Neural progenitor cell (in vitro differentiated cells): ENCODE measurements at places on chromosomes 5 and 9. TPM values are rescaled to one million over a fixed set of nuclear protein-coding genes. Genes with fewer than 3 reads are reported as not detected.

ZFR gene
- 108 and 131 TPM in 2 replicates for total RNA-seq

SVEP1 gene
- total RNA-seq, result 0.56 and 0.74 TPM in 2 replicates

ZNG1C gene
- 27.6 and 35.8 TPM in 2 replicates for total RNA-seq

SCGB3A2 gene
- not detected in 2 replicates for total RNA-seq

CLIC3 gene
- total RNA-seq, result not detected in 2 replicates

CLTA gene
- total RNA-seq, result 199 and 203 TPM in 2 replicates

PCDH12 gene
- total RNA-seq, result not detected in 2 replicates

ZFP2 gene
- 6.8 and 14.5 TPM in 2 replicates for total RNA-seq

FXN gene
- 23.2 and 24.8 TPM in 2 replicates for total RNA-seq

LHX3 gene
- not detected in 2 replicates for total RNA-seq

ORM1 gene
- 1.5 TPM in 1 of 2 replicates, not detected in the other for total RNA-seq

OTULINL gene
- 4.9 and 10.6 TPM in 2 replicates for total RNA-seq

RANBP17 gene
- total RNA-seq, result 38.7 and 49.7 TPM in 2 replicates

BTNL3 gene
- total RNA-seq, result 0.34 TPM in 1 of 2 replicates, not detected in the other

DNA sequence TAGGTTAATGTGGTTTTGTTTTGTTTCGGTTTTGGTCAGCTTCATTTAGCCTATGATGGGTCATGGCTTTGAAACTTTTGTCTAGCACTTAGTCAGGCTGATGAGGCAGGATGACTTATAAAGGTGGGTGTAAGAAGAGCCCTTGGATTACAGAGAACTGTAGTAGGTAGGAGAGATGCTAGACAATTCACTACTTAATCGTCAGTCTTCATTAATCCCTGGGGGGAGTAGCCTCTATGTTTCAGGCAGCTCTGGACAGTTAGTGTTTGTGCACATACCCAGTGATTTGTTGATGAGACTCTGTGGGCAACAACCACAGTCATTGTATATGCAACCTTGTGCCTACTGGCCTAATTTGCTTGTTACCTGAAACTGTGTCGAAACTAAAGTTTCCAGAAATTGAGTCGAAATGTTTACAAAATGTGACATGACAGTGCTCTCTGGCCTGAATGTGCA is 113.3 kb downstream of the MTREX start:
- H3K4me3 ChIP-seq, result no peak overlapping the region
- H3K4me1 ChIP-seq, result no peaks in the 10 kb centered on the region
- H3K27ac ChIP-seq, result no peak overlapping the region
- no peaks in the 10 kb centered on the region for H3K36me3 ChIP-seq
- no peaks in the 10 kb centered on the region for H3K27me3 ChIP-seq

DNA sequence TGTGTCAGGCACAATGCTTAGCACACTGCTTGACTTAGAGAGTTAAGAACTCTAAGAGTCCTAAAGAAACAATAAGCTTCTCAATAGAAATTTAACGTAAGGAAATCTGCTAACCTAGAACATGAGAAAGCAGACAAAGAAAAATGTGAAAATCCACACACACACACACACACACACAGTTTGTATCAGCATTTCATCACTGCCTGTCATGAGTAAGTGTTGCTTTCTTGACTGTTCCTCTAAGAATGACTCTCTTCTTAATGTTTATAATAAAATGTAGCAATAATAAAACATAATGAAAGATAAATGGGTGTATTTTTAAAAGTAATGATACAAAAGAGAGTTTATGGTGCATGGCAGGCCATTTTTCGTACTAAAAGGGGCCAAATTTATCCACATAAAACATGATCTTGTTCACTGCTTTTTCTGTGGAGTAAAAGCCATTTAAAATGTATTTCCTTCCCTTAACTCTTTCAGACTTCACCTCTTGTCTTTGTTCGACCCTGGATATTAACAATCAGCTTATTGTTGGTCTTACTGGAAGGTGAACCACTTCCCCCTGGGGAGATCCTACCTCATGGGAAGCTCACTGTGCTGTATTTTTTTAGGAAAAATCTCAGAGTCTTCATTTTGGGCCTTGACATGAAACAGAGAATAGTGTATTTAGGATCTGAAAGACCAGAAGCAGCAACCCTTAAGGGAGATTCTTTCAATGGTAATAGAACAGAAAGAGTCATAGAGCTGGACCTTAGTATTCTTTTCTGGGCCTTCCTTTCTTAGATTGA is 107.3 kb upstream of the ANKRD55 start:
- DNase-seq, result no peak
- no peak overlapping the region for H3K27ac ChIP-seq
- H3K36me3 ChIP-seq, result no peaks in the 10 kb centered on the region

GRCh38 chr5:75666801-75667200 is 50.4 kb downstream of the POC5 start:
- no peak overlapping the region for H3K4me3 ChIP-seq
- no peaks in the 10 kb centered on the region for H3K27me3 ChIP-seq
- H3K36me3 ChIP-seq, result no peaks in the 10 kb centered on the region
- peak; percentile 32 for DNase-seq
- H3K4me1 ChIP-seq, result peaks cover 35% of the 10 kb centered on the region

DNA sequence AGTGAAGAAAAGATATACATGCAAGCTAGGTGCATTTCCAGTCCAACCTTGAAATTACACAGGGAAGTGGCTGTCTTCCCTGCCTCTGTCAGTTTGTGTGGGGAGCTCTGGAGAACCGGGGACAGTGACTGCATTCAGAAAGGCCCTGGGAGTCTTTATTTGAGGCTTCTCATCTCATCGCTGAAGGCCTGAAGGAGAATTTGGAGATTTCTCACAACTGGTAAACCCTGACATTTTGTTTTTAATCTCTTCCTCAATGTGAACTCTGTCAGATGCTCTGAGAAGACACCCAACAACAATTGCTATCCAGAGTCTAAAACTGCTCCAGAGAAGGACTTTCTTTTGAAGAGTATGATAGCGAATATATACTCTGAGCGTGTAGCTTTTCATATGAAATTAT is 33.0 kb downstream of the MACIR start:
- no peaks in the 10 kb centered on the region for H3K4me1 ChIP-seq
- H3K27ac ChIP-seq, result no peak overlapping the region
- no peaks in the 10 kb centered on the region for H3K27me3 ChIP-seq
- no peaks in the 10 kb centered on the region for H3K36me3 ChIP-seq
- H3K4me3 ChIP-seq, result no peak overlapping the region

GRCh38 chr5:8729437-8729836 is 816.4 kb downstream of the SEMA5A start:
- H3K27ac ChIP-seq, result no peak overlapping the region
- no peaks in the 10 kb centered on the region for H3K27me3 ChIP-seq
- H3K4me3 ChIP-seq, result no peak overlapping the region
- no peak for DNase-seq
- no peaks in the 10 kb centered on the region for H3K36me3 ChIP-seq

- H3K27ac ChIP-seq, result no peak overlapping the region
- H3K36me3 ChIP-seq, result no peaks in the 10 kb centered on the region
- peaks cover 60% of the 10 kb centered on the region for H3K4me1 ChIP-seq
- H3K4me3 ChIP-seq, result peak overlapping the region; percentile 11
- no peaks in the 10 kb centered on the region for H3K27me3 ChIP-seq
Observed at GRCh38 chr5:174532455-174533453, 191.6 kb upstream of the MSX2 start.

GRCh38 chr5:56211298-56211865 is 21.7 kb downstream of the ANKRD55 start:
- H3K27me3 ChIP-seq, result no peaks in the 10 kb centered on the region

- no peak overlapping the region for H3K4me3 ChIP-seq
- no peaks in the 10 kb centered on the region for H3K36me3 ChIP-seq
- no peak overlapping the region for H3K27ac ChIP-seq
- H3K4me1 ChIP-seq, result no peaks in the 10 kb centered on the region
- no peak for DNase-seq
Observed at GRCh38 chr5:113776832-113777525, 263.5 kb downstream of the YTHDC2 start.

DNA sequence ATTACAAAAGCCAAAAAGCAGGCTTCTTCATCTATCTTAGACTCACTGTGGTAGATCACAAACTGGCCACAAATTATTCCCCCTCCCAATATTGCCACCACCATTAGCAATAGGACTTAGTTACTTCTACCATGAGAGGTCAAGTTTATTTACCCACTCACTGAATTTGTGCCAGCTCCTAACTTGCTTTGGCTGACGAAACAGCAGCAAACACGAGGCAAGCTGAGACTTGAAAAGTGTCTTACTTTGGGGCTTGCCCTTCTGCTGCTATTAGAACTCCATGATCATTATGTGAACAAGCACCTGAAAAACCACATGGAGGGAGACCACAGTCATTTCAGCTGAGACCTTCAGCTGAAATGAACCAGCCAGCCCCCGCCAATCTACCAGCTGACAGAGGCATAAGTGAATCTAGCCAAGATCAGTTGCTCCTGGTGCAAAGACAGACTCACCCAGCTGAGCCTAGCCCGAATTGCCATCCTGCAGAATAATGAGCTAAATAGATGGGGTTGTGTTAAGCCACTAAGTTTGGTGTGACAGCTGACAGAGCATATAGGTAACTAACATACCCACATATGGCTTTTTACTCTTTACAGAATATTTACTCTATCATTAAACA is 5.7 kb downstream of the WDR41 start:
- no peak overlapping the region for H3K27ac ChIP-seq
- no peak overlapping the region for H3K4me3 ChIP-seq
- no peak for DNase-seq

DNA sequence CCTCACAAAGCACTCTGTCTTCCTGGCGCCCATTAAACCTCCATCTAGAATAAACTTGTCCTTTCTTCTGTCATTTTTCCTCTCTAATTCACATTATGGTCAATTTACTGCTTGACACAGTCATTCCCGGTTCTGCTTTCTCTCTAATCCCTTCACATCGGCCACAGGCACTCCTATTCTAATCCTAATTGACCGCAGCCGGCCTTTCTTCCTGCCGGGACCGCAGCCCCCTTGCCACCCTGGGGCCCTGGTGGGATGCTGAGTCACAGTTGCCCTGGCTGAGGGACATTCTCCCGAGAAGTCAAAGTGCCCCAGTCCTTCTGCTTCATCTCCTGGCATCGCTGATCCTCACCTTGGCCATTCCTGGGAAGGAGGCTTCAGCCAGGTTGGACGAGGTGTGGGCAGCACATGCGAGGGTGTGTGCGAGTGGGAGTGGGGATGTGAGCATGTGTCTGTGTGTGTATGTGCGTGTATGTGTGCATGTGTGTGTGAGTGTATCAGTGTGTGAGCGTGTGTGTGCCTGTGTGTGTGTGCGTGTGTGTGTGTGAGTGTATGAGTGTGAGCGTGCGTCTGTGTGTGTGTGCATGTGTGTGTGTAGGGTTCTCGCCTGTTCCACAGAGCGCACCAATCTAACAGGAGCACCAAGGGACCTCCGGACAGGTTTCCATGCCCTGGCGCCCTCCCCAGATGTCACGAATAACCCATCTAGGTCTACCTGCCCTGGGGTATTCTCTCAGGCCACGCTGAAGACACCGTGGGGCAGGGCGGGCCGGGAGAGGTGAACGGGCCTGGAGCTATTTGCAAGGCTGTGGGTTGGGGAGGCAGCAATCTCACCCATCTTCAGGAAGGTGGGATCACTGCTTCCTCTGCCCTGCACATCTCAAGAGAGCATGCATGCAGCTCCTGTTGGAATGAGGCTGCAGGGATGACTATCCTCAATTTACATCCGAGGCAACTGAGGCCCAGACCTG is 191.2 kb downstream of the PAX5 start:
- peak; percentile 61 for DNase-seq
- H3K4me1 ChIP-seq, result peaks cover 20% of the 10 kb centered on the region
- H3K27ac ChIP-seq, result no peak overlapping the region
- H3K4me3 ChIP-seq, result no peak overlapping the region

GRCh38 chr5:173334808-173335207 is 6.6 kb upstream of the STC2 start:
- no peak for DNase-seq
- H3K27me3 ChIP-seq, result peaks cover 12% of the 10 kb centered on the region
- H3K36me3 ChIP-seq, result no peaks in the 10 kb centered on the region
- peaks cover 16% of the 10 kb centered on the region for H3K4me1 ChIP-seq
- no peak overlapping the region for H3K27ac ChIP-seq

GRCh38 chr5:73994963-73995362 is 369.0 kb downstream of the ARHGEF28 start:
- no peak overlapping the region for H3K4me3 ChIP-seq
- H3K27ac ChIP-seq, result no peak overlapping the region
- H3K4me1 ChIP-seq, result peaks cover 13% of the 10 kb centered on the region
- no peaks in the 10 kb centered on the region for H3K36me3 ChIP-seq
- no peak for DNase-seq

GRCh38 chr9:126611592-126612325 is 2.0 kb upstream of the LMX1B start:
- peak overlapping the region; percentile 40 for H3K4me3 ChIP-seq
- no peak overlapping the region for H3K27ac ChIP-seq
- DNase-seq, result peak; percentile 94
- no peaks in the 10 kb centered on the region for H3K36me3 ChIP-seq

GRCh38 chr9:2494562-2494961 is 127.0 kb upstream of the VLDLR start:
- no peak for DNase-seq
- H3K27me3 ChIP-seq, result no peaks in the 10 kb centered on the region
- no peaks in the 10 kb centered on the region for H3K36me3 ChIP-seq
- no peak overlapping the region for H3K4me3 ChIP-seq
- H3K27ac ChIP-seq, result no peak overlapping the region

GRCh38 chr5:140964356-140964755 is 1.9 kb upstream of the PCDHAC2 start:
- peaks cover 61% of the 10 kb centered on the region for H3K27me3 ChIP-seq
- H3K4me1 ChIP-seq, result peaks cover 10% of the 10 kb centered on the region
- DNase-seq, result no peak

DNA sequence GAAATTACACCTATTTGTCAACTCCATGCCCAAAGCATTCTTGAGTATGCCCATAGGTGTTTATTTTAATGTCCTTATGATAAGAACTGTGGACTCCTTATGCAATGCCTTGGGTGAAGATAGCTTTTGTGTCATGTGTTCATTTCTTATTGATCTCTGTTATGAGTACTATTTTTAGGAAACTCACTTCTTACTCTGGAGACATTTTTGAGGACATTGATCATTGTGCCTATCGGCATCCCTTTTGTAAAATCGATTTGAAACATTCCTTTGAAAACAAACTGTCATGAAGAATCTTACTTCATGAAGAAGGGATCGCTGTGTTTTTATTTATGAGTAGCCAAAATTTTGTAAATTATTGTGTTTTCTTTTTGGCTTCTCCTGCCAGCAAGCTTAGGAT is 257.3 kb downstream of the NTRK2 start:
- H3K4me1 ChIP-seq, result peaks cover 19% of the 10 kb centered on the region
- H3K4me3 ChIP-seq, result no peak overlapping the region
- DNase-seq, result no peak
- no peak overlapping the region for H3K27ac ChIP-seq
- no peaks in the 10 kb centered on the region for H3K36me3 ChIP-seq
- no peaks in the 10 kb centered on the region for H3K27me3 ChIP-seq

DNA sequence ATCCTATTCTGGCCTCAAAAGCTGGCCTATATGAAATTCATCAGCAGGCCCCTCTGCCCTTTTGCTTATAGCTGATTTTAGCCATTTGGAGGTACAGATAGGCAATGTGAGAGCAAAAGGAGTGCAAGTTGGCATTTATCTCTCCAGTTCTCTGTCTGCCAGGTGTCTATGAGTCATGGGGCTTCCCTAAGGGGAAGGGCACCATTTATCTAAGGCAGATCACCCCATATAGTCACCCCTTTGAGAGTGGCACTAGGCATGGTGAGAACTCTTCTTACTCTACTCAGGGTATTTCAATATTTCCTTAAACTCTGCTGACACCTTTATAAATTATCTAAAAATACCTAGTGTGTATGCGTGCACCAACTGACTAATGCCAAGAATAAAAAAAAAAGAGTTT is 314.7 kb upstream of the CDH6 start:
- no peak overlapping the region for H3K27ac ChIP-seq
- H3K27me3 ChIP-seq, result no peaks in the 10 kb centered on the region
- no peaks in the 10 kb centered on the region for H3K36me3 ChIP-seq
- no peak for DNase-seq
- no peak overlapping the region for H3K4me3 ChIP-seq
